CD8-positive, alpha-beta memory T cell (primary cell): ENCODE measurements at places on chromosomes 1 and 21.

- DNase-seq: no peak
Observed at GRCh38 chr1:162319493-162320175, 57.0 kb downstream of the SPATA46 start.

DNA sequence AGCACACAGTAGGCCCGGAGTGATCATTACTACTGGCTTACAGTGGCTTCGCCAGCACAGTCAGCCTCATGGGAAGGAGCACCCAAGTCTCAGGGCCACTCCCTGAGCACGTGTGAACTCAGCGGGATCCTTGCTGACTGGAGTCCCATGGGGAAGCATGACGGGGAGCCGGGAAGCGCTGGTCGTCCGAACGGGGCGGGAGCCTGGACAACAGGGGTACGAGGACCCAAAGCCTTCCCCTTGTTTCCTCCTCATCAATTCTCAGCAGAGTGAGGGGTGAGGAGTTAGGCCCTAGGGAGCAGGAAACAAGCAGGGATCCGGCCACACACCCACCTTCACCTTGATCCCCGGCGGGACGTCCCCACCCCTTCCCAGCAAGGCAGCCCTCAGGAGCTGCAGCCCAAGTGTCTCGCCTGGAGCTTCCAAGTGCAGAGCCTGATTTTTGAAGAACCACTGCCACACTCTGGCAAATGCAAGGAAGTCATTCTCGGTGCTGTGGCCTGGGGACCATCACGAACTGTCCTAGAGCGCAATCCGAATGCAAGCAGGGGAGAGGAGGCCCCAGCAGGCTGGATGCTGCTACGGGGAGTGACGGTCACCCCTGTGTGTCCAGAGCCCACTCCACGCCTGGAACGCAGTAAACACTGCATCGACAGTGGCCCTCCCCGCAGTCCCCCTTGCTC, 35.5 kb downstream of the TOMM20 start:
- no peak for DNase-seq

- DNase-seq: no peak
Observed at GRCh38 chr1:217896490-217896889, 265.3 kb downstream of the SPATA17 start.

DNA sequence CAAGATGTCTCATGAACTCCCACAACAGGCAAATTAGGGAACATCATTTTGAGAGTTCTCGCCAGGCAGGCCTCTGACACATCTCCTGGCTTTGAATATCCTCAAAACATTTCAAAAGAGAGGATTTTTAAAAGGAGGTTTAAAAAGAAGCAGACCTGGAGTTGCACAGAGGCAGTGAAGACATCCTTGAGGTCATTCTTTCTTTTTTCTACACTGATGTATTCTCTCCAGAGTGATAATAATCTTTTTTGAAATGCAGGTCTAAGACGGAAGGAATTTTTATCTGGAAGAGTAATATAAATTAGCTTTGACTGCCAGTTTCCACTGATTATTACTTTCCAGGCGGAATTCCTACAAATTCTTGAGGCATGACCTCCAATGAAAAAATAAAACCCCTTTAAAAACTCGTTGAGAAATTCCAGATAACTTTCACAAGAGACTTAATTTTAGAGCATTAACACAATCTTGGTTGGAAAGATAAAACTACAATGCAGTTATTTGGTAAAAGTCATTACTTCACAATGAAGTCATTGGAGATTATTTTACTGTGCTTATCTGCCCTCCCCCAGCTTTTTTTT, 125.0 kb downstream of the LYPLAL1 start:
- no peak for DNase-seq

DNA sequence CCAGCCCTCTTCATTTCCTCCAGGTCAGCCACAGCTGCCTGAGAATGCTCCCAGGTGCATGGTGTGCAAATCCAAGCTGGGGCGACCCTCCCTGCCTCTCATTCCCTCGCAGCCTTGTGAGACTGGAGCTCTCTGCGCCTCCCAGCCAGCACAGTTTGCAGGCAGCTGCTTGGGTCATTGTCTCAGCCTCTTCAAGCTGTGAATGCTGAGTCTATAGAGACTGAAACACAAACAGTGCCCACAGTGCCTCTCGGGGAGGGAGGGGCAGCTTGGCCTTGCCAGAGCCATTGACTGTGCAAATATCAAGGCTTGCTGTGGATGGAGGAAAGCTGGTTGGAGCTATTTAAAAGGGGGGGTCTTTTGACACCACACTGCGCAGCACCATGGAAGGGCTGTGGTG, 10.6 kb downstream of the PLXNA2 start:
- no peak for DNase-seq

GRCh38 chr1:147541672-147542568, 619 bp downstream of the BCL9 start:
- no peak for DNase-seq

DNA sequence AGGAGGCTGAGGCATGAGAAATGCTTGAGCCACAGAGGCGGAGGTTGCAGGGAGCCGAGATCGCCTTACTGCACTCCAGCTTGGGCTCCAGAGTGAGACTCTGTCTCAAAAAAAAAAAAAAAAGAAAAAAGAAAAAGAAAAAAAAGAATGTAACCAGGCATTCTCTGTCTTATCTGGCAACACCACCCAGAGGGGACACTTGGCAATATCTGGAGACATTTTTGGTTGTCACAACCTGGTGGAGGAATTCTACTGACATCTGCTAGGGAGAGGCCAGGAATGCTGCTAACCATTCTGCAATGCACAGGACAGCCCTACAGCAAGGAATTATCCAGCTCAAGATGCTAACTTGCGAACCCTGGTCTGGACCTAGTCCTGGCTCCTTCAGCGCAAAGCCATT, 2.3 kb upstream of the CNR2 start:
- no peak for DNase-seq
